ENCODE measurements at places on chromosomes 6 and 20.
A peak's percentile ranks its signal among the peaks of the same experiment; 100 is the strongest.

DNA sequence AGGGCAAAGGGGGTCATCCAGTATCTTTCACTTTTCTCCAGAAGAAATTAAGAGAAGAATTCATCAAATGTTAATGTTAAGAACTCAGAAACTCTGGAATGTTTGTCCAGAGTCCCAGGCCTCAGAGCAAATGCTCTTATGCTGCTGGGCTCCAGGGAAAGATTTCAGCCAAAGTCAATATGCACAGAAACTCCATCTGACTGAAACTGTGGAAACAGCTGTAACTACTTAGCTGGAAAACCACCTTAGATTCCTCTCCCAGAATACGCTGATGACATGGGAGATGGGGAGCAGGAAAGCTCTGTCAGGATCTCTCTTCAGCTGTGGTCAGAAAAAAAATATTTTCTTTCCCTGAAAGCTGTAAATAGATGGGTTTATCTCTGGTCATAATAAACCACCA is 559.6 kb downstream of the RFPL4B start:
- DNase-seq: no peak

GRCh38 chr6:130178692-130179091 is 44.1 kb downstream of the SAMD3 start:
- no peak for DNase-seq

DNA sequence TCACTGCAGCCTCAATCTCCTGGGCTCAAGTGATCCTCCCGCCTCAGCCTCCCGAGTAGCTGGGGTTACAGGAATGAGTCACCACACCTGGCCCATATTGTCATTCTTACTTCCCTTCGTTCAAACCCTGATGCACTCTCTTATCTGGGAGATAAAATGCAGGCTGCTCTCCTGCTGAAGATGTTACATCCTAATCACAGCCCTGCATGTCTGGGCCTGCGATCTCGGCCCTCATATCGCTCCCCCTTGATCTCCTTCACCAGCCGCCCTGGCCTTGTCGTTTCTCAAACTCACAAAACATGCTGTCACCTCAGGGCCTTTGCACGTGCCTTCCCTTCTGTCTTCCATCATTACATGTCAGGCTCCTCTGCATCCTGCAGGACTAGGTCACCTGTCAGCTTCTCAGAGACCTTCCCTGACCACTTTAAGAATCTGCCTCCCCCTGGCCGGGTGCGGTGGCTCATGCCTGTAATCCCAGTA is 8.8 kb upstream of the C20orf203 start:
- DNase-seq: no peak

DNA sequence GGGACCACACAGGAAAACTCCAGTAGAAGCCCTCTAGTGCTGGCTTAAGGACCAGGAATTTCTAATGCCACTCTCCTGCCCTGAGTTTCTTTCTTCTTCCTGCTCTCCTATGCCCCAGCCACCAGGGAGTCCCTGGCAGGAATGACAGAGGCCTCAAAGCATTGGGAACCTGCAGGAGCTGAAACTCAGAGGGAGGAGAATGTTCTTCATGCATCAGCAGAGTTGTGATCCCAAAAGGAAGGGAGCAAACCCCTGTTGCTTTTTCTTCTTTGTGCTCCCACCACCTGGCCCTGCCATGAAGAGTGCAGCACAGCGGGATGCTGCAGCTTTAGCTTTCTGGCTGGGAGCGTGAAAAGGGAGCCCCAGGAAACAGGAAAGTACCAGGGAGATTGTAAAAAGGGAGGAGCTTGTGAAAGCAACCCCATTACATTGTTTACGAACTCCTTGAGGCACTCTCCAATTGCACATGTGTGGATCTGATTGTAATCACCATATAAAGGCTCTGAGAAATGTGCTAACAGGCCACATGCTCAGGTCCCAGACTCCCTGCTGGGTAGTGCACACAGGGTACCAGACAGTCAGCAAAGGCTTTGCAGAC is 34.7 kb upstream of the FKBP1A start:
- no peak for DNase-seq

GRCh38 chr20:35739294-35740163 is 2.5 kb downstream of the RBM39 start:
- DNase-seq: peak; percentile 34

- no peak for DNase-seq
These were observed 172.3 kb downstream of the TMEM242 start for GRCh38 chr6:157151029-157151428.
